ENCODE measurements at places on chromosomes 3 and 15. TPM values are rescaled to one million over a fixed set of nuclear protein-coding genes. Genes with fewer than 3 reads are reported as not detected.

The GPR160 gene
- 0.52 TPM for polyA plus RNA-seq

The LHFPL4 gene
- 0.01 TPM for polyA plus RNA-seq

The NOX5 gene
- 0.03 TPM for polyA plus RNA-seq

The TGFBR2 gene
- 23.4 TPM for polyA plus RNA-seq

The QARS1 gene
- polyA plus RNA-seq, result 142 TPM

The ITGA11 gene
- 0.97 TPM for polyA plus RNA-seq

The PLSCR2 gene
- not detected for polyA plus RNA-seq

DNA sequence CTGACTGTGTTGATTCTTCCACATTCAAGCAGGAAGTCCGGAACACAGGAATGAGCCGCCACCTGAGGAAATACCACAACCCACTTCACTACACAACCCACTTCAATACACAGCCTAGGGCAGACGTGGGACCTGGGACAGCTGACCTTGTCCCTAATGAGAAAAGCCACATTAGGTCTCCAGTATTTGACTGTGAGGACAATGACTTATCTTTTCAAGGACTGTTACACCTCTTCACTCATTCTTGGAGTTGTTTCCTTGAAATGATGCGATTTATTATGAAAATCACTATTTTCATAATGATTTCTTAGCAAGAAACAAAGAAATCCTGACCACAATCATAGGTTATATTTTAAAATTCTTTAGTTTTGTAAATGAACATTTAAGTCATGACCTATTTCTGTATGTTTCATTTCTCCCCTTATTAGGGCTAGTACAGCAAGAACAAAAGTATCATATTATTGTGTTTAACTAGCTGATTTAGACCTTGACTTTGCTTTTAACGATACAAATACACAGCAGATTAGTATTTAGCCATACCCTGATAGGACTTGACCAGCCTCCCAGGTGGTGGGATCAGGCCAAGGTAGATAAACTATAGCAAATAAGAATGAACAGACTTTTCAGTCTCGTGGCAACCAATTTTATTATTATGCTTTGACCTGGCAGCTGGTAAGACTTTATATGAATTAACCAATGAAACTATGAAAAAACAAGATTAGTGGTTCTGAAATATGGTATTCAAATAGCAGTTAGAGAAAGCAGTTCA is 6.0 kb downstream of the RAB27A start:
- DNase-seq, result no peak

- no peak for DNase-seq
Measured at GRCh38 chr3:127140501-127141460, 52.1 kb upstream of the PRR23E start.

GRCh38 chr3:19216669-19217337 is 68.5 kb downstream of the KCNH8 start:
- peak; percentile 59 for DNase-seq

DNA sequence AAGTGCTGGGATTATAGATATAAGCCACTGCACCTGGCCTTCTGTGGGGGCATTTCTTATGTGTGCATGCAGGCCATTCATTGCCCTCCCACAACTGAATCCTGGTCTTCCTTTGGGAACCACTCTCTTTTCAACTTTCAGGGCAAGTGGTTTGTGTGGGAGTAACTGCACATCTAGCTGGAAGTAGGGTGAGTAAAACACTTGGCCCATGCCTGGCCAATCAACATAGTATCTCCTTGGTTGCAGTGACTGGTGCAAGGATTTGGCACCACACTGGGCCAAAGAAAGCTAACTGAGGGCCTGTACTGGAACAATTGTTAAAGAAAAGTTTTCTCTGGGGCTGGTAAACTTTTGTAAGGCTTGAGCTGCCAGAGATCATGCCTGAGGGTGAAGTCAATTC is 189.2 kb upstream of the FEZF2 start:
- DNase-seq, result no peak

- DNase-seq, result no peak
Measured at GRCh38 chr3:126263971-126264370, 83.6 kb upstream of the ALDH1L1 start.

- DNase-seq, result no peak
Measured at GRCh38 chr15:48647962-48648361, 2.5 kb upstream of the FBN1 start.

DNA sequence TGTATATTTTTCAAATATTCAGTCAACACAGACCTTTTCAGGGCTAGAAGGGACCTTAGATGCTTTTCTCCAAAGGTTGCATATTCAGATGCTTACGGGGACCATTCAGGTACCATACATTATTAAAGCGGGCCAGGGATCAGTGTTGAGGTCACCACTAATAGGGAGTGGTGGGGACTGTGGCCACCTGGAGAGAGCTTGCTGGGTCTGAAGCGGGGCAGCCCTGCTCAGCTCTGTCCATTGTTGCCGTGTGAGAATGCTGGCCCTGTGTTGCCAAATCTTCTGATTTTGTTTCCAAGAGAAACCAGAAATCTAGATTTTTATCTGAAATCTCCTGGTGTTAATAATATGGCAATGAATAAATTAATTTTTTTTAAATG is 23.7 kb downstream of the ABHD2 start:
- no peak for DNase-seq

- DNase-seq, result no peak
Measured at GRCh38 chr3:107855710-107856109, 235.1 kb downstream of the CD47 start.

DNA sequence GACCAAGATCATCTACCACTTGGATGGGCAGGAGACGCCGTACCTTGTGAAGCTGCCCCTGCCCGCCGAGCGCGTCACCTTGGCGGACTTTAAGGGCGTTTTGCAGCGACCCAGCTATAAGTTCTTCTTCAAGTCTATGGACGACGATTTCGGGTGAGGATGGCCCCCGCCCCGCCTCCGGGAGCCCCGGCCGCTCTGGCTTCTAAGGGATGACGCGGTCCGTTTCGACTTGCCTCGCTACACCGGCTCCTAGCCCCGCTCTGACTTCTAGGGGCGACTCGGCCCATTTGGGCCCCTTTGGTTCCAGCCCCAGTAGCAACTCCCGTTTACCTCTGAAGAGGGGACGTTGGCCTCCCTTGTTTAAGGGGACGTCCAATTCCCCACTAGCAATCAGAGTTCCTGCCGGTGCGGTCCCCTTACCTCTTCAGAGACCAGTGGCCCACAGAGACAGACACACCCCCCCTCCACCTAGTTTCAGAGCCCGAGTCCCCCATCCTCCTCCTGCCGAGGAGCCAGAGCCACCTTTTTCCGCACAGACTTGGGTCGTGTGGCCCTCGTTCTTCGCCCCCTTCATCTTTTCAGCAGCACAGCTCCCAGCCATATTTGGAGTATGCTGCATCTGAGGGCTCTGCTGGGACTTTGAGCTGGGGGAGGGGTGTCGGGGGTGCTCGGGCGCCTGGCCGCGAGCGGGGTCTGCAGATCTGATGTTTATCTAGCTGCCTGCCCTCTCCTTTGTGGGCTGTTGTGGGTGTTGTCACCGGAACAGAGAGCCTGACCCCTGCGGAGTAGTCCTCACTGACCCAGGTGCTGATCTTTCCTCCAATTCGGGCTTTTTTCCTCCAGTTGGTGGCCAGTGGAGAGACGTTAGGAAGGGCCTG is 706 bp downstream of the DVL3 start:
- peak; percentile 50 for DNase-seq

GRCh38 chr3:158085931-158086330 is 20.3 kb downstream of the SHOX2 start:
- no peak for DNase-seq

DNA sequence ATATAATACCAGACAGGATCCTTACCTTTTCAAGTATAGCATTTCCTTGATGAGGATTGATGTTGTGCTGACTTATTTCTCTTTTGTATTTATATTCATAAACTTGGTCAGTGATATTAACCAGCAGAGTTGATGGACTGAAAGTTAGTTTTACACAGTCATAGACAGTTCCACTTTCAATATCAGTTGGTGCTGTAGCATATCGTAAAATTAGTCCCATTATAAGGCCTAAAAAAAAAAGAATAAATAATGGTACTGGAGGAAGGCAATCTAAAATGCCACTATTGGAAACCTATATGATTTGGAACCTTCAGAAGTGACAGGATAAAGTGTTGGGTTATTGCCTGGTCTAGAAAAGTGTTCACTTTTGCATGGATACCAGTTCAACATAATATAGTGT is 16.3 kb downstream of the SLC9A9 start:
- DNase-seq, result no peak

DNA sequence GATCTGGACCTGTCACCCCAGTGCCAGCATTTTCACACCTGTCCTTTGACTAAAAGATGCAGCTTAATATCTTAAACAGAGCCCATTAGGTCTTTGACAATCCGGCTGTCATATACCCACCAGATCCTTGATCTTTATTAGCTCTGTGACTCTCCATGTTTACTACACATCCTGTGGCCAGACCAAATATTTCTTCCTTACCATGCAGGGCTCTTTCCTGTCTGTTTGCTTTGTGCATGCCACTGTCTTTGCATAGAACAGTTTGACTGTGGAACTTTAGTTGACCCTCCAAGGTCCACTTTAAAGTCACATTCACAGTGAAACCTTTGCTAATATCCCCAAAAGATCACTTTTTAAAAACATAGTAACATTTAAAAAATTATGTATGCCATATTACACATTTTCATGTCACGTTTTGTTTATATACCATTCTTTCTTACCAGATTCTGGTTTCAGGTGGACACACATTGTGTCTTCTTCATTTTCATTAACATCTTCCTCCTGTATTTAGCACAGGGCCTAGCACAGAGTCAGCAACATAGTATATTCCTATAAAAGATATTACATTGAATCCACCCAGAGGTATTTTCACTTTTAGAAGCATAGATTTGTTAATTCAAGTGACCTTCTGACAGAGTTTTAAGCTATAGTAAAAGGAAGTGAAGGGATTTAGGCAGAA is 95.8 kb downstream of the RAP2B start:
- DNase-seq, result no peak

DNA sequence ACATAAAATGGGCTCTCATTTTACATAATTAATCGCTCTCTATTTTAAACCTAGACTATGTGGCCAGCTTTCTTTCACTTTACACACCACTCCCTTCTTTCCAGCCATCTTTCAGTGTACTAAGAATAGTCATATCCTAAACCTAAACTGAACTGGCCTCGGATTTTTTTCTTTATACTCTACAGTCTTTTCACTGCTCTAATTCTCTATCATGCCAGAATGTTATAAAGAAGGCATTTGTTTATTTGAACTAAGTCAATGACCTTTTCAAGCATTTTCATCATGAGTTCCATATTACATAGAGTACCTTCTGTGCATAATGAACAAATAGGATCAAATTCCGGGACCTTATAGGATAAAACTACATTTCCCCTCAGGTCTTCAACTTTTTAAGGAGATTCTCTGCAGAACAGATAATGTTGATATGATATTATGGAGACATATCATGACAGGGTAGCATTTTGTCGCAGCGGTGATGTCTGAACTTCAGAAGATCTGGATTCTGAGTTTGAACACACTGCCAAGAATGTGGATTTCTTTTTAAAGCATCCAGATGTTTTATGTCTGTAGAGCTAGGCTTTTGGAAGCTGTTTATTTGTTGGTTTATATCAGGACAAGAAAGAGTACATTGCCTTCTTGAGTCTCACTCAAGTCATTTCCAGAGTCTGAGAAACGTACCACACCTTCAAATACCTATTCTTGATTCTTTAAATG is 1047.3 kb downstream of the MCTP2 start:
- DNase-seq, result no peak

GRCh38 chr3:168251371-168251770 is 155.6 kb upstream of the GOLIM4 start:
- no peak for DNase-seq

DNA sequence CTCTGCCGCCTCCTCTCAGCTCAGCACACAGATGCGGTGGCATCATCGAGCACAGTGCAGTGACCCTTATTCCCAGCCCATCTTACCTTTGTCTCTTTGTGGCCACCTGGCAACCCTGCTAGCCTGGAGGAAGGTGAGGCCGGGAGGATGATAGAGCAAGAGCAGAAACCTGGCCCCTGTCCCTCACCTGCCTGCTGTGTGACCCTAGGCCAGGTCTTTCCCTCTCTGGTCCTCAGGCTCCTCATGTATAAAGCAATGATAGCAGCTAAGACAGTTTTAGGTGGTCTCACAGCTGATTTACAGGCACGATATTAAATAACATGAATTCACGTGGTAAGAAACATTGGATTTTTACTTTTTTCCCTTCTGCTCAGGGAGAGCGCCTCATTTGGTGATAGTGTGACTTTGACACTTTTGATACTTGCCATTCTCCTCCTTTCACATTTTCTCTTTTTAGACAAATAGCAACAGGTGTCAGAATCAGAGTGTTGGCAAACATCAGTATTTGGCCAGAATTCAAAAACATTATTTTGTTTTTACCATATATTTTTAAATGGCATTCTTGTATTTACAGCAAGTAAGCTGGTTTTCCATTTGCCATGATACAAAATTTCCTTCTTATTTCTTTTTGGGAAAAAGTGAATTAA is 29.5 kb upstream of the CTSH start:
- DNase-seq, result no peak

DNA sequence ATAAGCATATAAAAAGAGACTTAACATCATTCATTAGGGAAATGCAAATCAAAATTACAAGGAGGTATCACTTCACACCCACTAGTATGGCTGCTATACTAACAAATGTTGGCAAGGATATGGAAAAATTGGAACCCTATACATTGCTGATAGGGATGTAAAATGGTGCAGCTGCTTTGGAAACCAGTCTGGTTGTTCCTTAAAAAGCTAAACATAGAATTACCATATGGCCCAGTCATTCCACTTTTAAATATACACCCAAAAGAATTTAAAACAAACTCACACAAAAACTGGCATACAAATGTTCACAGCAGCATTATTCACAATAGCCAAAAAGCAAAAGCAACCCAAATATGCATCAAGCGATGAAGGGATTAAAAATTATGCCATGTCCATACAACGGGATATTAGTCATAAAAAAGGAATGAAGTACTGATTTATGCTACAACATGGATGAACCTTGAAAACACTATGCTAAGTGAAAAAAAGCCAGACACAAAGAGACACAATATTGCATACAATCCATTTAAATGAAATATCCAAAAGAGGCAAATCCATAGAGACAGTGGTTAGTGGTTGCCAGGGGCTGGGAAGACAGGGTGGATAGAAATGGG is 118.3 kb downstream of the OSBPL10 start:
- DNase-seq, result no peak

Measured in psoas muscle (tissue), 8 donors.